Activated CD4-positive, alpha-beta T cell treated with anti-CD3 and anti-CD28 coated beads for 48 hours (primary cell): ENCODE measurements at places on chromosomes 5 and 9.

- no peak for DNase-seq
Observed at GRCh38 chr5:76701298-76701697, 14.6 kb upstream of the F2R start.

DNA sequence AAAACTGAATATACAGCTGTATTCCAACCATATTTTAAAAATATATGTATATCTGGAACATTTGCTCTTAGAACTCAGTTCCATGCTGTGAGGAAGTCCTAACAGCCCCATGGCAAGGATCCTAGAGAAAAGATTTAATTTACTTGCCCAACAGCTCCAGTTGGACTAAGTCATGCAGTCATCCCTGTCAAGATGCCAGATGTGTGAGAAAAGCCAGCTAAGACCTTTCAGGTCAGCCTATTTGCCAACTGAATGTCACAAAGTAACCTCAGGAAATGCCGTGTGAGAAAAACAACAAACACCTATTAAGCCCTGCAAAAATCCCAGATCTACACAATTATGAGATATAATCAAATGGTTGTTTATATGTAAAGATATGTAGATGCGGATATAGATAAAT lies 416.3 kb downstream of the NR2F1-AS1 start:
- no peak for DNase-seq

DNA sequence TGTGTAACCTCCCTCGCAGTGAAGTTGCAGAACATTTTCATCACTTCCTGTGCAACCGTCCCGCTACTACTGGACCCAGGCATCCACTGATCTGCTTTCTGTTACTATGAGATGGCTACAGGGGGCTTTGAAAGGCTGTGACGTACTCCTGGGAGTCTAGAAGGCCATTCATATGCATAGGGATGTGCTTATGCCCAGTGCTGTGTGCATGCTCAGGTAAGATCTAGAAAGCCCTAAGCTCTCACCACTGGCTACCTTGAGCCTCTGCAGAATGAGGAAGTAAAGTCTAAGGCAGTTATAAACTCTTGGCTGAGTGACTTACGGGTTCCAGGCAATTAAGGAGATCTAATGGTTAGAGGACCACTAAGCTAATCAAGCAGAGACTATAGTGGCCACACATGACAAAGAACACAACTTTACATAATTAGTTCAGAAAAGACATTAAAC lies 11.8 kb downstream of the HNRNPAB start:
- no peak for DNase-seq

DNA sequence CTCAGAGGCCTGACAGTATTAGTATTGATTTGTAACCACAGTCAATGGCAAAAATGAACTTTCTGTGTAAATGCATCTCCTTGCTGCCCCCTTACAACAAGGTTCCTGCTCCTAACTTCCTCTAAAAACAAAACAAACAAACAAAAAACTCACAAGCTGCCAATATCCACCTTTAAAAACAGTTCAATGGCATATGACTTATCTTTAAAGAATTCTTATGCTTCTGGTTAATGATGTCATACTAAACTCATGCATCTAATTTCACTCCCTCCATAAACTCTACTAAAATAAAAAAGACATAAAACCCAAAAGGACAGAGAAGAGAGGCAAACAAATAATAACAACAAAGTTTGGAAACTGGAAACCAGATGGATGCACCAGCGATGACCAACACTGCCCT lies 9.0 kb upstream of the OR1N1 start:
- DNase-seq = no peak

DNA sequence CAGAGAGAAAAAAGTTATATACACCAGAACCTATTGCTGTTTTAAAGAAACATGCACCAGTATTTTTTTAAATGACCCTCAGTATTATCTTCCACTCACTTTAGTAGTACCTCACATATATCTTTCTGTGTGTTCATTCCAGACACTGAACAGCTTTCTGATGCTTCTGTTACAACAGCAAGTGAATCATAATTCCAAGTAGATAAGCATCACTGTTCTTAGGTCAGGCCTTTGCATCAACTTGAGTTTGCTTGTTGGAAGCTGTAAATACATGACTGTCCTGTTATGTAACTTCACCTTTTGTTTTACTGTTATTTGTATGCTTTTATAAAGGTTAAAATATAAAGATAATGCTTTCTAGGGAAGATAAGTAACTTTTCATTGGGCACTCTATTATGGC lies 184.4 kb downstream of the ISL1 start:
- DNase-seq = no peak

- no peak for DNase-seq
Observed at GRCh38 chr5:127840809-127841208, 137.6 kb downstream of the CCDC192 start.

DNA sequence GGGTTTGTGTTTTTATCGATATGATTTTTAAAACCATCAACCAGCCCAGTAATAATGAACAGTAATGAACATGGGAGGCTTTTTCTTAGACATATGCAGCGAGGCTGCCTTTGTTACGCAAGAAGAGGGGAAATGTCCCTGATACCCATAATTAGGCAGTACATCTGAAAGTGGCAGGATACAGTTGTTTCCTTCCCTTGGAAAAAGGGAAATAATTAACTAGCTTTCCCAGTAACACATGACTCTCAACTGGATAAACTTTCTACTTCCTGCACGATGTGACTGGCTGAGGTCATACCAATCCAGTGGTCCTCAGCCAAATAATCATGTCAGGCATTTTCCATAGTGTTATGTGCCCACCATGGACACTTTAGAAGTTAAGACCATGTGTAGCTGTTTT lies 431.6 kb upstream of the C9orf72 start:
- no peak for DNase-seq

DNA sequence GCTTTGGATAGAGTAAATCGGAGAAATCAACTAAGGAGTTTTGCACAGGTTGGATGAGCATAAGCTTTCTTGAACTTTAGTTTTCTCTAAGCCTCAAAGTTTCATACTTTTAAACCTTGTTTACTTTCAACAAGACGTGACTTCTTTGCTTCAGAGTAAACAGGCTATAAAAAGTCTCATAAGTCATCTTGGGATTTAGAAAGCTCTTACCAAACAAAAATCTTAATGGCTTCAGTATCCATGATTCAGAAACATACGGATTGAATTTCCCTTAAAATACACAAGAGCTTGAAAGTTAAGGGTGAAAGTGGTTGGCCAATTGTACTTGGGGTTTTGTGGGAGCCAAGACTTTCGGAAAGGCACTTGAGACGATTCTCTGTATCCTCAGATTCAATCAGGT lies 270.9 kb upstream of the ANKH start:
- no peak for DNase-seq

- no peak for DNase-seq
Observed at GRCh38 chr5:143491646-143492045, 88.2 kb upstream of the NR3C1 start.
